ENCODE measurements at places on chromosomes 3 and 15. TPM values are rescaled to one million over a fixed set of nuclear protein-coding genes. Genes with fewer than 3 reads are reported as not detected.

CPOX gene
- polyA plus RNA-seq: 19.4 TPM

STXBP5L gene
- polyA plus RNA-seq: not detected

PLOD2 gene
- 84.0 TPM for polyA plus RNA-seq

CFAP100 gene
- polyA plus RNA-seq: not detected

FMN1 gene
- 7.3 TPM for polyA plus RNA-seq

GRCh38 chr15:90039996-90040395 is 38.9 kb downstream of the ZNF710 start:
- DNase-seq: no peak

- no peak for DNase-seq
These were observed 76.8 kb downstream of the ZPLD1 start for GRCh38 chr3:102511639-102512038.

DNA sequence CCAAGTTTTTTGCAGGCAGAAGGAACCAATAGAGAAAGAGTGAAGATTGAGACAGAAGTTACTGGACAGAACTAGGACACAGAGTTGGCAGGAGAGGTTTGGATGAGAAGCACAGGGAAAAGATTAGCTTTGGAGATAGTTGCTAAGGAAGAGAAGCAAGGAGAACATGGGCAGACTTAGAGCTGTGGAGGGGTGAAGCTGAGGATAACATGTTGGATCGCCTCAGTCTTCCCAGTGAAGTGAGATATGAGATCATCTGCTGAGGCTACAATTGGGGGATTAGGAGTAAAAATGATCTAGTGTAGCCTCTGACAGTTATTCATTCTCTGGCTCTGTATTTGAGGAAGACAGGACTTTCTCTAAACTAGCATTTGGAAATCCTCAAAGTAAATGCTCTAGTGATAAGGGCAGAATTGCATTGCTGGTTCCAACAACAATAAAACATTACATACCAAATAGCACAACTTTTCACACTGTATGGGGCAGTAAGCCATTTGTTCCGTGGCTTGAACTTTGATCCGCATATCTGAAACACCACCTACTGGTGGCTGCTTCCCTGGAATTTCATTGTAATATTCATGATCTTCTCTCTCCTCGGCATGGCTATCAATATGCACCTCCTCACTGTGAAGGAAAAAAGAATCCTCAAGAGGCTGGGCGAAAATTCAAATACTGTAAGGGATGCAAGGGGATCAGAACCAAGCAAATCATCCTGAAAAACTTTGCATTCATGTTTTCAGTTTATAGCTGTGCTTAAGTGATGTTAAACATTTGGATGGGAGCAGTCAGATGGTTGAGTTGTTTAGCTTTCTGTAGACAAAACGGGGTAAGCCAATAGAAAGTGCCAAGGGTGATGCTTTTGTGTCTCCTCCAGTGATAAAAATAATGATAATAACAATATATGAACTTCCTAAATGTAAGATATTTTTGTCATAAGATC is 22.2 kb upstream of the EID1 start:
- DNase-seq: peak; percentile 62

DNA sequence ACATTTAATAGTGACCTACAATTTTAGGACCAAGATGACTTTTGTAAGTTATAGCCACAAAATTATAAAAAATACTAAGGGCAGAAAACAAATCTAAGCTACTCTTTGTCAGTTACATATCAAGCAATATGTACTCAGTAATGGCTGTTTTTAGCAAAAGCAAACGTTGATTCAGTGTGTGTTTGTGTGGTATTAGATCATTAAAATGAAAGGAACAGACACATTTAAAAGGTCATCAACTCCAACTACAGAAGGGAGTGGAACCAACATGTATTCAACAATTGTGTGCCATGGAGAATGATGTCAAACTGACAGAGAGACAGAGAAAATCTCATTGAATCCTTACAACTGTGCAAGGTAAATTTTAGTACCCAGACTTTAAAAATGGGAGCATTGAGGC is 268.8 kb upstream of the STT3B start:
- DNase-seq: no peak

DNA sequence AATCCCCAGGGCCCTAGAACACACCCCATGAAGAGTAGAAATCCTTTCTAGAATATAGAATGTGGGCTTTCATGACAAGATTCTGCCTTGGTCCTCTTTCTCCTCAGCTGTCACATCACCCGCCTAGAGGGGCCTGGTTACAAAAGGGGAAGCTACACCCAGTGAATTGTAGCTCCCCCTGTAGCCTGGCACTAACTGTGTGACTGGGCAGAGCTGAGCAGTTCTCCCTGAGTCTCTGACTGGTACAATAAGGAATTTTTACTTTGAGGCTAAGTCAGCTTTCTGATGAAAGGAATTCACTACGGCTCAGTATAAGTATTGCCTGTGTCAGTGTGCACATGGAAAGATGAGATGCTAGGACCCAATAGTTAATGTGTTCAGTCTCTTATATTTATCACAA is 28.7 kb upstream of the ZNF148 start:
- DNase-seq: peak; percentile 52

DNA sequence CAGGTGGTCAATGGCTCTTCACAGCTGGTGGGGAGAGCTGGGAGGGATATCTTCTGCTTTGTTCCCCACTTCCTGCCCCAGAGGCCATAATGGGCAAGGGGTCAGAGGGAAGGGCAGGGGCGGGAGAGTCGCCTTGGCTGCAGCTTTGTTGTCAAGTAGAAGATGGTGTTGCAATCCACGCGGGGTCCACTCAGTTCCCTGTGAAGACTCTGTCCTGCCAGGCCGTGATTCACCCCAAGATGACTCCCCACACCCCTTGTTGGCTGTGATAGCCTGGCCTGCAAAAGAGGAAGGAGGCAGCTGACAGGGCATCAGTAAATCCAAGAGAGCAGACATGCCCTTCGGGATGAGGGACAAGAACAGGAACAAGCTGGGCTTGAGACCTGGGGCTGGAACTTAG is 6.9 kb downstream of the GALNT15 start:
- peak; percentile 62 for DNase-seq

GOLGA8G gene
- polyA plus RNA-seq: not detected

SIDT1 gene
- not detected for polyA plus RNA-seq

GRCh38 chr3:126947429-126947828 is 35.5 kb upstream of the PLXNA1 start:
- no peak for DNase-seq

DNA sequence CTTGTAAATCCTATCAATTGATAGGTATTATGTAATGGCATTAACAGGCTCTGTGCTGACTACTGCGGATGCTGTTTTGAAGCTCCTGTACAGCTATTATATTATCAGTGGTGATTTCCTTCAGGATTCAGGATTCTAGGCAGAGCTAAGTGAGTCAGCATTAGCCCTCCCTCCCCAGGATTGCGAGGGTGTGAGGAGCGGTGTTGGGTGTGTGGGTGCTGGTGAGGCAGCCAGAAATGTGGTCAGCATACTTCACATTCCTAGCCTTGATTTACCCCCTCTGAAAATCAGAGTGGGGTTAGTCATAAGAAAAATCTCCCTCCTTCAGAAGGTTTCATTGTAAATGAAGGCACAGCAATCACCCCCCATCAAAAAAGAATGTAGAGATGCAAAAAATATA is 72.5 kb downstream of the SNTN start:
- DNase-seq: peak; percentile 87

All from IMR-90 (cell line).